ENCODE measurements at places on chromosomes 1 and 21.

- no peak for DNase-seq
Measured at GRCh38 chr1:184373155-184373554, 13.7 kb upstream of the C1orf21 start.

- DNase-seq: no peak
Measured at GRCh38 chr1:107533436-107533835, 392.6 kb downstream of the NTNG1 start.

DNA sequence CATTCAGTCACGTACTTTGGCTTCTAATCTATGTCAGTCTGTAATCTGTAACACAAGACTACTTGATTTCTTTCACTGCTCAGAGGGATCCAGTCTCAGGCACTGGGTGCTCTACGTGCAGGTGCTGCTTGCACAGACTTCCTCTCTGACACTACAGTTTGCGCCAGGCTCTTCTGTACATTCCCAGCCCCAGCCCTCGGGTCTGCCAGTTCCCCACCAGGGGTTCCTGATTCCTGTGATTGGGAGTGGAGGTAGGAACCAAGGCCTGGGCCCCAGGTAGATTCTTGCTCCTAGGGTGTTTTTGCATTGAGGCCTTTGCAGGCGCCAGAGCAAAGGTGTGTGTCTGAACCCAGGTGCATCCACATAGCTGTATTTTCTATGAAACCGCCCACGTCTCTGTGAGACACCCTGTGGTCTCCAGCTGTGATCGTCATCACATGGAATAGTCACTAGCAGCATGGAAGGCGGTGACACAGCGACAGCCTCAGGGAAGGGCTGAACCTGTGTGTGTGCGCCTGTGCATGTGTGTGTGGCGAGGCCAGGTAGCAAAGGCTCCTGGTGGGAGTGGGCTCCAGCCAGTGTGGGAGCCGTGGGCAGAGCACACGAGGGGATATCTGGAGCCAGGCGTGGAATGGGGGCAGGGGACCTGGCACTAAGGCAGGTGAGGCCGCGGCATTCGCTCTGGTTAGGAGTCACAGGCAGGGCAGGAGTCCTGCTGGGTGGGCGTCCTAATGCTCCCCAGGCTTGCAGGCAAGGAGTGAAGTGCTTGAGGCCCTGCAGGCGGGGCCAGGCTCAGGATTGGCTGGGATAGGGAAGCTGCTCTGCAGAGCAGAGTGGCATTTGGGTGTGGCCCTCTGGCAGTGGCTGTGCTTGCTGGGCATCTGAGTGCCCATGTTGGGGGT lies 5.2 kb downstream of the GJC2 start:
- no peak for DNase-seq

DNA sequence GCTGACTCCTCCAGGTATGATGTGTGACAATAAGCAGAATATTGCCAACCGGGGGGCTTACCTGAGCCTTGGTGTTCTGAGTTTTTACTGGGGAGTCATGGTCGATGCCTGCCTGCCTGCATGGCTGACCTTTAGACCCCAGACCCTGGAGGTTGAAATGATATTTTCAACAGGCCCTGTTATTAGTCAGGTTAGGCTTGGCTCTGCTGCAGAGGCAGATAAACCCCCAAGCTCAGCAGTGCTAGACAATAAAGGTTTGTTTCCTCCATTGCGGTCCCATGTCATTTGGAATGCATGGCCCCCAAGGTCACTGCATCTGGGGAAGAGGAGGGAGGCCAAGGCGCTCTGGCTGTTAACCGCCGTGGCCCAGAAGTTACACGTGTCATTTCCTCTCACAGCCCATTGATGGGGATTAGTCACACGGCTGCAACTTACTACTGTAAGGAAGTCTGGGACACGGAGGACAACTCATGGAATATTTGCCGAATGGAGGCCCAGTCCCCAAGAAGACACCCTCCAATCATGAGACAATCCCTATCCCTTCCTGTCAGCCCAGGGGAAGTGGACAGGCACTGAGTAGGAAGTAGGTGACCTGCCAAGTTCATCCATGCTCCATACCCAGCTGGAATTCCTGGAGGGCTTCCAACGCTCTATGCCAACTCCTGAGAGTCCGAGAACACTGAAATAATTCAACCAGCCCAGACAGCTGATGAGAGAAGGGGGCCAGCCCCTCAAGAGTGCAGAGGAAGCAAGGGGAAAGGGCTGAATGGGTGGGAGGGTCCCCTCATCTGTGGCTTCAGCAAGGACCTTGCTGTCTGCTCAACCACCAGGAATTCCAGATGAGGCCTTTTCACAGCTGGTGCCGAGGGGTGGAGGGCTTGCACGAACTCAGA lies 97.3 kb downstream of the TAS1R2 start:
- no peak for DNase-seq

- DNase-seq: no peak
Measured at GRCh38 chr21:40120940-40121575, 253.8 kb downstream of the PCP4 start.

DNA sequence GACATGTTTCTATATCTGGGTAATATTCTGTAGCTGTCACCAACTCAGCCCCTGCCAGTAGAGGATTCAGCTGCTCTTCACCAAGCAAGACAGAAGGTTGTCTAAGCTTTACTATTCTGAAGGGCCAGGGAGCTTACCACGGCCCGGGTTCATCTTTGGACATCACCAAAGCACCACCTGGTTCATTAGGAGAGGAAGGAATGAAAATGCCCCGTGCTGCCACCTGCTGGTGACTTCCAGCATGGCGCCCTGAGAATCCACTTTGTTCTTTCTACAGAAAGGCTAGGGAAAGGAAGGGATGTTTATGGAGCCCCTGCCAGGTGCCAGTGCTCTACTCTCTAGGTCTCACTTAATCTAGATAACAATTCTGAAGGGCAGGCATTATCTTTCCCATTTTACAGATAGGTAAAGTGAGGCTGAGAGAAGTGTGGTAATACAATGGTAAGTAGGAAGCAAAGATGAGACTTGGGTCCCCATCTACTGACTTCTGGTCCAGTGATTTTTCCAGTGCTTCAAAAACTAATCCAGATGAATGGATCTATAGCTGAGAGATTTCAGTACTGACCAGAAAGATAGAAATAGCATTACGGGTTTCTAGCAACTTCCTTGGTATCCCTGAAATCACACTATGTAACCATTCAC lies 79.5 kb downstream of the BEND5 start:
- DNase-seq: peak; percentile 54

- no peak for DNase-seq
Measured at GRCh38 chr1:15353839-15354579, 55.7 kb upstream of the EFHD2 start.

- DNase-seq: no peak
Measured at GRCh38 chr1:150997949-150998348, 8.8 kb downstream of the MINDY1 start.

DNA sequence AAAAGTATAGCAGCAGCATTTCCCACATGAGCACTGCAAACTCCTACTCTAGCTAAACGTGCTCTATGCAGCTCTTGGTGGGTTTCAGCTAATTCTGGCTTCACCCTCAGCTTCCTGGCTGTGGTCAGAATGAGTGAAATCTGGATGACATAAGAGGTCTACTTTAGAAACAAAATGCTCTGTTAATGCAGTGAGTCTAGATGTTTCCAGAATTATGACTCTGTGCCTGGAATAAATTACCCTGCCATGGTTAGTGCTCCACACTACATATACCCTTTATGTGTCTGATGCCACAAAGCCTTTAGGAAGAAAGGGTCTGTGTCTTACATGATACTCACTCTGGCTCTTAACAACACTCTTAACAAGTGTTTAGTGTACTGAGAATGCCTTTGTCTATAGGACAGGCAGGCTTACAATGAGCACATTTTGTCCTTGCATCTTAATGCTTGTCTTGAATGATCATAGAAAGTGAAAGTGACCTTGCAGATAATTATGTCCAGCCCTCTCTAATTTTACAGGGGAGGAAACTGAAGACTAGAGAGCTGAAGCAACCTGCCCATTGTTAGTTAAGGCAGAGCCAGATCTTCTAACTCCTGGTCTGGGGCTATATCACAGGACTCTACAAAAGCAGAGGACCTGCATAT lies 9.2 kb downstream of the S100A10 start:
- DNase-seq: no peak

DNA sequence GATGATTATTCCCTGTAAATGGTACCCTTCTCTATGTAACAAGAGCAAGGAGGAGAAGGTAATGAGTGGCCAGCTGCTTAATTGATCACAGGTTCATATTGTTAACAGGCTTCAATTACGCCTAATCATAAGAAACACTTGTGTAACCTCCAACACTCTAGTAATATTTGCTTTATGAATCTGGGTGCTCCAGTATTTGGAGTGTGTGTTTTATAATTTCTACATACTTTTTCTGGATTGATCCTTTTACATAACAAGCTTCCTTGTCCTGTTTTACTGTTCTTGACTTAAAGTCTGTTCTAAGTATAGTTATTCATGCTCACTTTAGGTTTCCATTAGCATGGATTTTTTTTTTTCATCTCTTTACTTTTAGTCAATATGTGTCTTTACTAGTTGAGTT lies 984.2 kb downstream of the AMY1C start:
- no peak for DNase-seq

DNA sequence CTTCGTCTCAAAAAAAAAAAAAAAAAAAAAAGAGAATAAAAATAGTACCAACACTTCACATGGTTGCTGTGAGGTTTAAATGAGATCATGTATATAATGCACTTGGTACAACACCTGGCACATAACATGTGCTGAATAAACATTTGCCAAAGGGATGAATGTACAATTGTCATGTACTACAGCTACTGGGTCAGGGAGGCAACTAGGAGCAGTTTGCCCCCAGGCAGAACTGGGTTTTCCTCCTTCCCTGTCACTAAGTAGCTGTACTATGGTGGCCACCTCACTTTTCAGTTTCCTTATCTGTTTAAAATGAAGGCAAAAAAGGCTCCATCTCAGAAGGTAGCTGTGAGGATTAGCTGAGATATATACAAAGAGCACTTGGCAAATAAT lies 11.5 kb downstream of the AK2 start:
- DNase-seq: no peak

- DNase-seq: no peak
Measured at GRCh38 chr1:229666585-229666984, 40.5 kb downstream of the URB2 start.

DNA sequence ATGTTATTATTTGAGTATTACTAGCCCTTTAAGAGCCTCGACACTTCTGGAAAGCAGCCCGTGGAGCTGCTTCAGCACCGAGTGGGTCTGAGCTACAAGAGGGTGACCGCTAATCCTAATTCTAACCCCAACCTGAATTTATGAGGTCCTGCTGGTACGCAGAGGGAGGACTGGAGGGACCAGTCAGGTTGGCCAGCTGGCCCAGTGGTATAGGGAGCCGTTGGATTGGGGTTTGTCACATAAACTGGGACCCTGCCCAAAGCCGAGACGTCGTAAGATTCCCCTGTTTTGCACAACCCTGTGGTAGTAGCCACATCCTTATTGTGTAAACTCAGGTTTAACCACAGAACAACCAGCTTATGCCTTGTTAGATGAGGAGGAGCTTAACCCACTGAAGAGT lies 60.8 kb upstream of the F3 start:
- no peak for DNase-seq

- DNase-seq: no peak
Measured at GRCh38 chr1:115726161-115726560, 42.4 kb downstream of the CASQ2 start.

GRCh38 chr1:172270605-172271004 lies 149.9 kb upstream of the C1orf105 start:
- no peak for DNase-seq

- DNase-seq: no peak
Measured at GRCh38 chr21:36551731-36552433, 72.0 kb upstream of the CLDN14 start.

DNA sequence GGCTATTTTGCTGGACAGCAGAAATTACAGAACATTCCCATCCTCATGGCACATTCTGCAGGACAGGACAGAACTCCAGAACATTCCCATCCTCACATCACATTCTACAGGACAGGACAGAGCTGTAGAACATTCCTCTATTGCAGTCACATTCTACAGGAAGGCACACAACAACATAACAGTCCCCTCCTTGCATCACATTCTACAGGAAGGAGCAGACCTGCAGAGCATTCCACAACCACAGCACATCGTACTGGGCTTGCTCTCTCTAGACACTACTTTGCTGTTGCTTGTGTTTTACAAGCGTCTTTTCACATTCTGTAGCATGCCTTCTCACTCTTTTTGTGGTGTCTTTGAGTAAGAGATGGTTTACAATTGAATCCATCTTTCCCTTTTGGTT lies 26.8 kb upstream of the ABCB10 start:
- no peak for DNase-seq

DNA sequence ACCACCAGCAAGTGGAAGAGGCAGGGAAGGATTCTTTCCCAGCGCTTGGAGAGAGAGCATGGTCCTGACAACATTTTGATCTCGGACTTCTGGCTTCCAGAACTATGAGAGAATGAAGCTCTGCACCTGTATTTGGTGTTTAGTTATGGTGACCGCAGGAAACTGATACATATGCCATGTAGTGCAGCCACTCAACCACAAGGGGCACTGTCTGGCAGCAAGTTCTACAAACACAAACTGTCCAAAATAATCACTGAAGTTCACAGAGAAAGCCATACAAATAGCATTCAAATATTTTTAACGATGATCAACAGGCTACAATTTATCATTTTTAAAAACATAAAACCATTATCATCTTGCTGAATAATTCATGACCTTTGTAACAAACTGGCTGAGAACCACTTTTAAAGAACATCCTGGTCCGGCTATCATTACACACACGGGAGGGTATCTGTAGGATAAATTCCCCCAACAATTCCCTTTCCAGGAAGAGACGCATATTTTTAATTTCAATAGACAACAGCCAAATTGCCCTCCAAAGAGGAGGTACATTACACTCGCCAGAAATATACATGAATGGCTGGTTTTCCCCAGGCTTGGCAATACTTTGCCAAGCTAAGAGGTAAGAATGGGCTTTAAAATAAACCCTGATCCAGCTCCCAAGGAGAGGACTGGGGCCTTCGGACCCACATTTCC lies 9.2 kb upstream of the CBR3 start:
- peak; percentile 65 for DNase-seq

DNA sequence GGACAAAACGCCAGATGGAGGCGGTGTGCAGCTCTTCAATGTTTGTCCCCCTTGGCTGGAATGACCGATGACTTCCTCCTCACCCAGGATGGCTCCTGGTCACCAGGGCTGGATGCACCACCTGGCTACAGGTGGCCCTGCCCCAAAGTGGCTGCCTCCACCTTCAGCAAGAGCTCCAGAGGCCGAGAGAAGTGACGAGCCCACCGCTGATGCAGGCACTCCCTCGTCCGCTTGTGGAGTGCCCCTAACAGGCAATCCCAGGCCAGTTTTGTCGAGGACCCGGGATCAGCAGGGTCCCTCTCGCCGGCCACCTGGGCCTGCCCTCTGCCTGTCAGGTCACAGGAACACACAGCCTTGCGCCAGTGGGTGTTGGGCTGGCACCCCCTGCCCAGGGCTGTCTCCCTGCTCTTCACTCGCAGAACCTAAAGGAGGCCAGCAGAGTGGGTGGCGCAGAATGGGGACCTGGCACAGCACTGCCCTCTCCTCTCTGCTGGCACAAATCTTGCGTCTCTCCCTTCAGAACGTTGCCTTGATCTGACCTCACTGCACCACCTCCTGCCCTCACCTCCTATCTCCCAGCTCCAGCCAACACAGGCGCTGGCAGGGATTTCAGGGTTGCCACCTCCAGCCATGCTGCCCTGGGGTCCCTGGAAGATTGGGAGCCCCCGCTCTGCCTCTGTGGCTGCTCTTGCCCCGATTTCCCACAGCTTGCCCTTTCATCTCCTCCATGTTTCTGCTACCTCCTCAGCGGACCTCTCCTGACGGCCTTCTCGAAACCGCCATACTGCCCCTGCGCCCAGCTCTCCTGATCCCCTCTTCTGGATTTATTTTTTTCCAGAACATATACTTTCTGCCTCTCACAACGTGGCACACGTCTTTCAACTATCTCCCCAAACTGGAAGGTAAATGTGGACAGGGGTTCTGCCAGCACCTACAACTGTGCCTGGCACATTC lies 38.6 kb downstream of the SLC45A1 start:
- DNase-seq: no peak
